GM23248 (cell line): ENCODE measurements at places on chromosomes 7 and 10.

DNA sequence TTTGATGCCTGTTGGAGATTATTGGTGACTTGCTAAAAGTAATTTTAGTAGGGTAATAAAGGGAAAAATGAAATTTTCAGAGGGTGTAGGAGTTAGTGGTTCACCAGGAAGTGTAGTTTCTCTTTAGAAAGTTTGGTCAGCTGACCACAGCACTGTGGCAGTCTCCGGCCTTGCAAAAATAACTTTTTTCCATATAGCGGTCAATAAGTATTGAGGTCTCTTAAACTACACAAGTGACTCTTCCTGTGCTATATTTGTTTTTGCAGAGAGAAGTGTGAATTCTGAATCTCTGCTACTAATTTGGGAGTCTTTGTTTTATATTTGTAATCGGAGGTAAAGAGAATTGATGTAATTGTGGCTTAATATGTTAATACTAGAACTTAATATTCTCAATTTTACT is 24.3 kb downstream of the PTPN12 start:
- DNase-seq, result no peak

GRCh38 chr7:22121702-22122474 is 176.2 kb upstream of the CDCA7L start:
- DNase-seq, result peak; percentile 50

DNA sequence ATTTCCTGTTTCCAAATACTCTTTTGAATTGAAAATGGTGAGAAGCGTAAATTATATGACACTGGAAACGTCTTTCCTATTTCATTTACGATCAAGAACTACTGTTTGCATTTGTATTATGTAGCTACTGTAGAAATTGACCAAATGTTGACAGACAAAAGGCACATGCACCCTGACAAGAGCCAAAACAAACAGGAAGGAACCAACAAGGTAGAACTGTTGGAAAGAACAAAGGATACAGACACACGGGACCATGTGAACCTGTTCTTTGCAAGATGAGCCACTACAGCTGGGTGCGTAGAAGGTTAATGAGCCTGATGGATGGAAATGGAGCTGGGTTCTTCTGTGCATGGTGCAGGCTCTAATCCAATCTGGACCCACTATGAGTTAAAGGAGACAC is 48.4 kb upstream of the FZD8 start:
- DNase-seq, result no peak

DNA sequence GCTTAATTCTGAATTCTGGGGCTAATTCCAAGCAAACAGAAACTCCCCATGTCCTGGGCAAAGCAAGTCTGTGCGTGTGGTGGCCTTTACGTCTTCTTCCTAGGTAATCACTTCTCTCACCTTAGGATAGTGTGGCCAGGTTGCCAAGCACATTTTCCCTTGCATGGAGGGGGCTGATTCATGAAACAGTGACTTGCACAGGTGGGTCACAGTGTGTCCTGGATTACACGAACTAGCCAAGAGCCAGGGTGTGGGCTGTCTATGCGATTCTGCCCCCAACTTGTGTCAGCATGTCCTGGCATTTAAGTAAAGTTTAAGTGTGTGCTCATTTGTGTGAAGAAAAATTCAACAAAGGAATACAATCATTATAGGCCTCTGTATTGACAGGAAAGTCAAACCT is 18.5 kb upstream of the SEM1 start:
- DNase-seq, result no peak
